ENCODE measurements at places on chromosomes 6 and 20.

- DNase-seq = no peak
Measured at GRCh38 chr6:40735121-40735520, 148.0 kb upstream of the LRFN2 start.

DNA sequence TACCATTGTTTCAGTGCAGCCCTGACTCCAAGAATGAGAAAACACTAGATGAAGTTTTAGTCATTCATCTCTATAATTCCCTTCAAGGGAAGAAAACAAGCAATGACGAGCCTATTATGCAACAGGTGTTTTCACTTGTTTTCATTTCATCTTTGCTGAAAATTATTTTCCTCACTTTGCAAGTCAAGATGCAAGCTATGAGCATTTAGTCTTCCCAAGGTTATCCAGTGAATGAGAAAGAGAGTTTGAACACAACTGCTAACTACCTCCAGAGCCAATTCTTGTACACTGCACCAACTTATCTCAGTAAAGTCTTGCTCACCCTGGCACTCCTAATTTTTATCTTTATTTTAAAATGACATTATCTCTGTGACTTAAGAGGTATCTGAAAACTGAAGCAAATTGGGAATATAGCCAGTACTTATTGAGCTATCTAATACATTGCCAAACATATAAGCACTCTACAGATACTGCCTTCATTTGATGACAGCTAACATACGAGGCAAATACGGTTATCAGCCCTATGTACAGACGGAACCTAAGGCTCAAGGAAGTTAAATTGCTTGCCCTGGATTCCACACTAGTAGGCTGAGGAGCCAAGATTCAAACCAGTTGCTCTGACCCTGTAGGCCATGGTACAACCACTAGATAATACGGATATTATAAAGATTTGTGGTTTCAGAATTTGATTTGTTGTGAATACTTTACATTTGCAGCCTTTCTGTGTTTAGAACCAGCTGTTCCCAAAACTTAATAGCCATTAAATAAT lies 36.8 kb downstream of the MOXD1 start:
- no peak for DNase-seq

DNA sequence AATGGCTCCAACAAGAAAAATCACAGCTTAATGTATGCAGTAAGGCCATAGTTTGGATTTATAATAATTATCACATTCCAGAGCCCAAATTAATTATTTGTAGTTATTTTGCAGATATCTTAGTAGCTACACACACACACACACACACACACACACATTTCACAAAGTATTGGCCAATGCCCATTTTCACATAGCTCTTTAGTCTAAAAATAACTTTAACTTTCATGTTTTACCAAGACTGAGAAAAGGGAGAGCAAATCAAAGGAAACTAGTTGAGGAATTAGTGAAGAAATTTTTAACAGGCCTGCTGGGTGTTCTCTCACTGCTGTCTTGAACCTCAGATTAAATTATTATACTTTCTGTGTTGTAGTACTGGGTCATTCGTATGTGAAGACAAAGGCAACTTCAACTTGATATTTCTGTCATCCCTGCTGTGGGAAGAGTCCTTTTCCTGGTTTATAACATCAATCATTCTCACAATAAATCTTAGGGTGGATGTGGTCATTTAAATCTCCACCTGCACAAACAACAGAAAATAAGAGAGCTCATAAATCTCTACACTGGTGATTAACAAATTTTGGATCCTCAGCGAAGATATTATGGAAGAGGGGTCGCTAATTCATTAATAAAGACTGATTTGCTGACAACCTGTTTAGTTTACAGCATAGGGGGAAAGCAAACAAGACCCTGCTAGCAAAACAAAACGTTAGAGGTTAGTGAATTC lies 1.6 kb upstream of the TCF21 start:
- DNase-seq = no peak

DNA sequence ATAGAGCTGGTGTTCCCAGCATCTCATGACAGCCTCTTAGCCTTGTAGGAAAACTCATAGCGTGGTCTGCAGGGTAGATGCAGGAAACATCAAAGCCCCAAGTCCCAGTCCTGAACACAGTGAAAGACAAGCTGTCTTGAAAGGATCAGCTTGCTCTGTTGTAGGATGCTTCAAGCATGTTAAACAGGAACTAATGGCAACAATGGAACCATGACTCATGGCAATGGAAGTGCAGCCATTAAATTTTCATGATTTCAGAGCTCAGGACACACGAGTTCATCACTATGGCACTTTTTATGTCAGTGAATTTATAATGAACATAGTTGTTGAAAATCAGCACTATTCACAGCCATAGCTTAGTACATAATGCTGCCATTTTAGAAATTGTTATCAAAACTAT lies 367.7 kb downstream of the KIF16B start:
- no peak for DNase-seq

DNA sequence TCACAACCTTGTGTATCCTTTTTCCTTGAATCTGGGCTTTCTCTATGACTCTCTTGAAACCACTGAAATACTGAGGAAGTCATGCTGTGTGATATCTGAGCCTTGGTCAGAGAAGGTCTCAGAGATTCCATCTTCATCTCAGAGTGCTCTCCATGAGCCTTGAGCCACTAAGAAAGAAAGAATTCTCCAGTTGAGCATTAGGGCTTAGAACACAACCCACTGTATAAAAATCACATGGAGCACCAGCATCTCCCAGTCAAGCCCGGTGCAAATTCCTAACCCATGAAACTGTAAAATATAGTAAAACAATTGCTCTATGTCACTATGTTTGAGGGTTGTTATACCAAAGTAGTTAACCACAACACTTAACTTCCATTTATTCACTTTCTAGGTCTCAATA lies 181.4 kb downstream of the MOXD1 start:
- DNase-seq = no peak

DNA sequence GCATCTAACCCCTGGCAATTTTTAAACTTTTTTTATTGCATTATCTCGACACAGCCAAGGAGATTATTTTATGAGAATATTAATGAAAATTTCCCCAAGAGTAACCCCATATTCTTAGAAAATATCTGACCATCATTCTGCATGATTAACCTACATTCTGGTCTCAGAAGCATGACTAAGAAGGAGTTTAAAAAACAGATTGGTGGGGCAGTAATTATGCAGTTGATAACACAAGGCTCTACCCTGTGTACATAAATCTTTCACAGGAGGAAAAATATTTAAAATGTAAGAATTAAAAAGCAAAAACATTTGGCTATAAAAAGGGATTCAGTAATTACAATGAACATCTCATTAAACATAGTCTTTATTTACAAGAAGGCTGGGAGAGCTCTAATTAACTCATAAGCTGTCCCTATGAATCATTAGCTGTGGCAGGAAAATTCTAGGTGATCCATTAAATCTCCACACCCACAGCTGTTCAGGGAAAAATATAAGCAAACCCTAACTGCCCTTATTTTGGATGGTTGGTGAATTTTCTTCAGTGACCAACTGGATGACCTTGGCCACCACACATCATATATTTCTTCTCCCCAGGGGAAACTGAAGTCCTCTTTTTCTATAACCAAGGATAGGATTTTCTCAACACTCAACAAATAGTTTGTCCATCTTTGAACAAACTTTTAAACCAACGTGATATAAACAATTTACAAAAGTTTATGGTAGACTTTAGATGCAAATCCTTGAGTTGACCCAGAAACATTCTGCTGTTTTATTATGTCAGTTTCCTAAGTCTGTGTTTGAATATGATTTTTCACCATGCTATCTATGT lies 59.5 kb downstream of the PDE7B start:
- no peak for DNase-seq

DNA sequence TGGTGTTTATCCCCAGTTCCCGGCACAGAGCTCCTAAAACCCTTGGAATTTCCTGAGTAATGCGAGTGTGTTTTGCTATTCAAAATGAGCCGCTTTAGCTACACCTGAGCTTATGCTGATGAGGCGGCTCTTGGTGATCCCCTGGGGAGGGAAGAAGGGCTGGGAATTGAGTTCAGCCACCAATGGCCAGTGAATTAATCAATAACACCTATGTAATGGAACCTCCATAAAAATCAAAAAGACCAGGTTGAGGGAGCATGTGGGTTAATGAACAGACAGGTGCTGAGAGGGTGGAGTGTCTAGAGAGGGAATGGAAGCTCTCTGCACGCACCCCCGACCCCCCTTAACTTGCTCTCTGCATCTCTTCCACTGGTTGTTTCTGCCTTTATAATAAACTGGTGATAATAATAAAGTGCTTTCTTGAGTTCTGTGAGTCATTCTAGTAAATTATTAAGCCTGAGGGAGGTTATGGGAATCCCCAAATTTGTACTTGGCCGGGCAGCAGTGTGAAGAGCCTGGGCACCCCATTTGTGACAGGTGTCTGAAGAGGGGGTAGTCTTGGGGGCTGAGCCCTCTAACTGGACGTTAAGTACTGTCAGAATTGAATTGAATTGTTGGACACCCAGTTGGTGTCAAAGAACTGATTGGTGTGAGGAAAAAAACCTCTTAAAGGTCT lies 24.6 kb upstream of the SERPINB1 start:
- DNase-seq = no peak

- no peak for DNase-seq
Measured at GRCh38 chr6:138787138-138787537, 8.7 kb upstream of the ECT2L start.

DNA sequence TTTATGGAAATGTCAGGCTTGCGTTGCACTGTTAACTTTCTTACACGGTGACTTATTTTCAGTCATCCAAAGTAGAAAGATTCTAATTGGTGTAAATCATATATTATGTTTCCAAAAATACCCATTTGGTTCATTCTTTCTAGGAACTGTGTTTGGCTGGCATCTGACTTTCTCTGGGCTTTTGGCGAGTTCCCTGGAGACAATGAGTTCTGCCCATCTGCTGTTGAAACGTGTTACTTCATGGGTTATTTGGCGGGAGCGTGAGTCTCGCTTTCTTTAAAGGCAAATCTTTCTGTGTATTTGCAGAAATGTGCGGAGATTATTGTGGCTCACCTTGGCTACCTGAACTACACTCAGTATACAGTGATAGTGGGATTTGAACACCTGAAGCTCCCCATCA lies 29.5 kb downstream of the TMEM181 start:
- DNase-seq = no peak

DNA sequence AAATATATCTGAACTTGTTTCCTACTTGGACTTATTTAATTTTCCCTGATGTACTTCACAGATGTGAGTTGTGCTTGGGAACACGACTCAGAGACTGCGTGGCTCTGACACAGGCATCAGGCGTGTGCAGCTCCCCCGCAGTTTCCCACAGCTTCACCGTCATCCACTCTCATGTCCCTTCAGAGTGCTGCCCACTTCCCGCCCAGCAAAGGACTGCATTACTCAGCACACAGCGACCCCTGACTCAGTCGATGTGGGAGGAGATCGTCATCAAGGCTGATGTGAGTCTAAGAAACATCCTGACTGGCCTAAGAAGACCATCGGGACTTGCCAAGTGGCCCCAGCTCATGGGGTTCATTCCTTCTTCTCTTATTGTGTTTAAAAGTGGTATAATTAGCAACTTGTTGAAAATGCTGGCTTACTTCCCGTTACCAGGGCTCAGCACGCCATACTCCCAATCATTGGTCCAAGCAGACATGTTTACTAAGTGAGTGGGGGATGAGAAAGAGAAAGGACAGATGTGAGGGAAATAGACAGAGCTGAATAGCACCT lies 539.4 kb upstream of the JARID2 start:
- no peak for DNase-seq

- peak; percentile 47 for DNase-seq
Measured at GRCh38 chr6:110357664-110358552, at the start of gene METTL24. TSS of gene METTL24 (minus strand) at chr6:110358349. CDS start at chr6:110358272, 77 bp downstream.

DNA sequence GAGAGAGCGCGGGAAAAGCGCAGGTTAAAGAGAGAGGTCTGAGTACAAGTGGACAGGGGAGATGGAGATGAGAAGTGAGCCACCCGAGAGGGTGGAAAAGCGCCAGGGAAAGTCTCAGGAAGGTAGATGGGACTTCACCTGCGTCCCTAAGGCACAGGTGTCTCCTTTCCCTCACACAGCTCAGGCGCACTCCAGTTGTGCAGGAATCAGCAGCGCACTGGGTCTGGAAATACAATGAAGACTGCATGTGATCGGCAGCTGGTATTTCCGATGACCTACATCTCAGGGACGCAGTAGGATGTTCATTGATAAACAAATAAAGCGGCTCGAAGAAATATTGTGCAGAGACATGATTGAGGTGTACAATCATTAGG lies 432 bp upstream of the KHDRBS2 start:
- DNase-seq = no peak

GRCh38 chr6:88763160-88763559 lies 200.3 kb downstream of the RNGTT start:
- DNase-seq = no peak

- DNase-seq = peak; percentile 73
Measured at GRCh38 chr6:150573041-150573681, 26.5 kb upstream of the PLEKHG1 start.

DNA sequence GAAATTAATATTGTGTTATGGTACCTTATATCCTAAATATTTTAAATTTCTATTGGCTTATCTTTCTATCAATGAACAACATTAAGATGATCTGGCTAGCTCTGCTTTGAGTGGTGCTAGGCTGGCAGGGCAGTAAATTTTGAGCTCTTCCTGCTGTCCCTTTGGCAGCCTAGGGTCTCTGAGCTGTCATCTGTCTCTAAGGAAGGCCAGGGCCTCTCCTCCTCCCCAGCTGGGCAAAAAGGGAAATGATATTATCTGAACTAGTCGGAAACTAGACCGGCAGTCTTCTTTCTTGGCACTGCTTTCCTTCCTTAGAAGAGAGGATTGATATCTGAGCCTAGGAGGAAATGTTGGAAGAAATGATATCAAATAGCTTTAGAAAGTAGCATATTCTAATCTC lies 176.7 kb upstream of the BTBD3 start:
- no peak for DNase-seq

DNA sequence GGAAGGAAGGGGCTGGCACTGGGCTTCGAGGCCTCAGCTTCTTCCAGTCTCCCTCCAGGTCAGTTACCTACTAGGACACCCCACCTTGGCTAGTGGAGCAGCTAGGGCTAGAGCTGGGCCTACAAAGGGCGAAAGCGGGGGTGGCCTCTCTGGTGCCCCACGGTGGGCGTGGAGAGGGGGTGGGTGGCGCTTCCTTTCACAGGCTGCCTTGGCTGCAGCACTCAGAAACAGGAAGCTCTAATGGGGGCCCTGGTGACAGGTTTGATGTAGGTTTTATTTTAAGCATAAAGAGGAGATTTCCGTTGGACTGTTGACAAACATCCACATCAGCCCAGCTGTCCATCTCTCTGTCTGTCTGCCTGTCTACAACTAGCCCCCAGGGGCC lies 13.4 kb downstream of the FAM110A start:
- peak; percentile 43 for DNase-seq

- no peak for DNase-seq
Measured at GRCh38 chr20:24453869-24454268, 15.6 kb upstream of the SYNDIG1 start.

GRCh38 chr6:108364470-108364869 lies 69.6 kb downstream of the AFG1L start:
- DNase-seq = no peak

- DNase-seq = no peak
Measured at GRCh38 chr6:5181510-5182317, 79.0 kb downstream of the LYRM4 start.
